ENCODE measurements at places on chromosomes 4 and X. TPM values are rescaled to one million over a fixed set of nuclear protein-coding genes. Genes with fewer than 3 reads are reported as not detected.
A peak's percentile ranks its signal among the peaks of the same experiment; 100 is the strongest.

DNA sequence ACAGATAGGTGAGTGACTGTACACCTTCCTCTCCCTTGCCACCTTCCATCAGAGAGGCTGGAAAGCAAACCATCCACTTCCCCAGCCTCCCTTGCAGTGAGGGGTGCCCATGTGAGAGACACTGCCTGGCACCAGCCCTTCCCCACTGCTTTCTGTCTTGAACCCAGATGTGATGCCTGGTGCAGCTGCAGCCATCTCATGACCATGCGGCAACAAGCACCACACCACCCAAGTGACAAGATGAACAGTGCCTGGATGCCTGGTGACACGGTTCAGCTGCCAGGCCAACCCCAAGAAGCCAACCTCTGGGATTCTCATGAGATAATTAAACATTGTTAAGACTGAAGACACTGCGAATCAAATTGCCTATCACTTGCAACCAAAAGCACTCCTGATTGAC lies 31.4 kb downstream of the OTOP1 start:
- DNase-seq: no peak

DNA sequence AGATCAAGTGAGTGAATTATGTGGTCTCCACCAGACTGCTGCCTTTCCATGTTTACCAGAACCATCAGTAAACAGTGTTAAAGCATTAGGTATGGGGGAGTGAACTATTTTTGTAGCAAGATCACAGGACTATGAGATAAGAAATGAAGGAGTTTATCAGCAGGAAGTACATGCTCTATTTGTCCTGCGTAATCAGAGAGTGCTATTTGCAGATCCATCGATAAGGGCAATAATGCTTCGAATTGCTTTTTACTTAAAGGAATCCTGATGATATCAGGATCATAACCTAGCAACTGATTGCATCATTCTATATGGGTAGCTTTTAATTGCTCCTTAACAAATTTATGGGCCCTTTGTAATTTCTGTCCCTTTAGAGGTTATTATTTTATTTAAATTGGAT lies 57.1 kb downstream of the RBM46 start:
- DNase-seq: no peak

GRCh38 chr4:8745005-8745790 lies 126.4 kb downstream of the HMX1 start:
- DNase-seq: no peak

GRCh38 chrX:78624962-78625909 lies 33.9 kb downstream of the RTL3 start:
- DNase-seq: peak; percentile 71

DNA sequence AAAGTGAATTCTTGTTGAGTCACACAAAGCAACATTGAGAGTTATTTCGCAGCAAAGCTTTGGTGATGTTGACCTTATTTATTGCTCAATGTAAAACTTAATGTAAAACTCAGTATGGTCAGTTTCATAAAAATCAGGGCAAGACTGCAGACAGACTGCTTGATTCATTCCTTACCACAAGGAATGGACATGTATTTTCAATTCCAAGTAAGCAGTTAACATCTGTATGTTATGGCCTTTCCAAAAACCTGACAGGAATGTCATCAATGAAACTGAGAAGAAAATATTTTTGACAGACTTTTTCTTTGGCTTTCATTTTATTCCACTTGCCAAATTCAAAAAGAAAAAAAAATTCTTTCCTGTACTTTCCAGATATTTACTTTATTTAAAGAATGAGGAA lies 488.3 kb downstream of the ANKRD50 start:
- DNase-seq: peak; percentile 67

PDGFRA gene
- 138 TPM for total RNA-seq

SUPT20HL2 gene
- not detected for total RNA-seq

MAPK10 gene
- total RNA-seq: 9.4 TPM

SLC38A5 gene
- total RNA-seq: 3.7 TPM
